ENCODE measurements at places on chromosomes 16 and 17. TPM values are rescaled to one million over a fixed set of nuclear protein-coding genes. Genes with fewer than 3 reads are reported as not detected.

CORO1A gene
- 3.5 TPM for total RNA-seq

DNA sequence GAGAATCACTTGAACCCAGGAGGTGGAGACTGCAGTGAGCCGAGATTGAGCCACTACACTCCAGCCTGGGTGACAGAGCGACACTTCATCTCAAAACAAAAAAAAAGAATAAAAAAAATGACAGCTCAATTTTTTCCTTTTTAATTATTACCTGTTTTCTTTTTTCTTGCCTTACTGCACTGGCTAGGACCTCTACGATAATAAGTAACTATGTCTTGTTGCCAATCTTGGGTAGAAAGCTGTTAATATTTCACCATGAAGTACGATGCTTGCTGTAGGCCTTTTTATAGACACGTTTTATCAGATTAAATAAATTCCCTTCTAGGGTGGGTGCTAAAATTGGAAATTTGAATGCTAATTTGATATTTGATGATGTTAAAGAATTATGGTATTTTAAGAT lies 82.8 kb downstream of the GLG1 start:
- DNase-seq: no peak

DNA sequence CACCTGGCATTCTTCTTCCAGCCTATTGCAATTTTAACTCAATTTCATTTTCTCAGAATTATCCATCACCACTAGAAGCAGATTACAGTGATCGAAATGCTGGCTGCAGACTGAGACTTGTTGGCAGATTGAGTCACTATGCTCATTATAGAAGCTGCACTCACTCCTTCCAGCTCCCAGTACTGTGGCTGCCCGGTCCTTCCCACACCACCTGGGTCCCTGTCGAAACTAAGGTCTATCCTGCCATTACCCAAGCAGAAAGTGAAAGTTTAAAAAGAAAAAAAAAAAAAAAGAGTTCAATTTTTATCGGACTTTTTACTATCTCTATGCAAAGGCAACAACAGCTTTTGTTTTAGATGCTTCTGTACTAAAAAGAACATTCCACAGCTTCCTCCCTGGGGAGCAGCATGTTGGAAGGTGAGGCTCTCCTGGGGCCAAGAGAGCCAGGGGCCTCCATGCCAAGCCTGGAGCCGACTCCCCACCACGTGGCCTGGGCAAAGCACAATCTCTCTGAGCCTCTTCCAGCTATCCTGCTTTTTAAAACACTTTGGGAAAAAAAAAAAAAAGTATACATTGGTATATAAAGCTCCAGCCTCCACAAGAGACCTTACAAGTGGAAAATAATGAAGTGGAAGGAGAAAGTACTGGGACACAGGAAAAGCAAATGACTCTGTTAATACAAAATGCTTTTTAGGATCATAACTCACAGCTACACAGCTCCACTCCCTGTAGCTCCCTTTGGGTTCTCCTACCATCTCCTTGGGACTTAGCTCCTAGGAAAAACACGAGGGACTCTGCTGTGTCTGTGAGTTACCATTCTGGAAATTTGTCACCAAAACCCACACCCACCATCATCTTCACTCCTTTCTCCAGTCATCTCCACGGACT lies 77.8 kb downstream of the USP31 start:
- DNase-seq: peak; percentile 53

- DNase-seq: no peak
Observed at GRCh38 chr17:41957031-41957868, 9.3 kb upstream of the CNP start.

GRCh38 chr16:79347277-79347676 lies 253.3 kb downstream of the MAF start:
- DNase-seq: no peak

DNA sequence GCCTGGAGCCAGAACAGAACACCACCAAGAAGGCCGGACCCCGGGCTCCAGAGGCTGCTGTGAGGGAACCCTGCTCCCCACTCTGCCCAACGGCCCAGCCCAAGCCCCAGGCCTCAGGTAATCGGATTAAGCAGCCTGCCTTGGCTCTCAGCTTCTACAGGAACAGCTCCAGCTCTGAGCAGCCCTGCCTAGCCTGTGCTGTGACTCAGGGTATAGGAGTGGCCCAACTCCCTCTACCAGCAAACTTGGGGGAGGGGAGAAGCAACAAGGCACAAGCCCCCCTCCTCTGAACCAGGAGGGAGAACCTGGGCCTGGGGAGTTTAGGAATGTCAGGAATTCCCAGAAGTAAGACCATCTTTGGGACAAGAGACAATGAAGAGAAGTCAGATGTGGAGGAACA lies 849 bp upstream of the SOX15 start:
- peak; percentile 57 for DNase-seq

- DNase-seq: peak; percentile 83
Observed at GRCh38 chr16:67406111-67406971, 9.9 kb downstream of the ZDHHC1 start.

- DNase-seq: no peak
Observed at GRCh38 chr17:61470530-61471136, 18.4 kb downstream of the TBX4 start.

All from HFFc6 (cell line).